Stimulated activated naive CD4-positive, alpha-beta T cell (primary cell): ENCODE measurements at places on chromosomes 16 and 17.

DNA sequence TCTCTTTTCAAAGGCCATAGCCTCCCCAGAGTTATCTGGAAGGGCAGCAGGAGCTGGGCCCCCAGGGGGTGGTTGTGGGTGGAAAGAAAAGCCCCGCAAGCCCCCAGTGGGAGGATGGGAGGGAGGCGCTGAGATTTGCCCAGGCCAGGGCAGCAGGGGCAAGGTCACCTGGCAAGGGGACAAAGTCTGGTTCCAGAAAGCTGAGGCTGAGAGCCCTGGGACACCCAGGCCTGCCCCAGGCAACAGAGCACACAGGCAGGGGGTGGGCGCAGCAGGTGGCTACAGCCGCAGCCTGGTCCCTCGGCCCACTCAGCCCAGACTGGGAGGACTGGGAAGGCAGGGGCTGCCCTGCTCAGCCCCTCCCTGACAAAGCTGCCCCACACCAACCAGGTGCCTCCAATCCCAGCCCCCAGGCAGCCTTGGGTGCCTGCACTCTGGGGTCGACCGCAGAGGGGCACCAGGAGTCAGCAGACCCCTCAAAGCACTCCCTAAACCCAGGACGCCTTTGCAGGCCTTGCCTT lies 23.7 kb upstream of the GSG1L start:
- DNase-seq = no peak

DNA sequence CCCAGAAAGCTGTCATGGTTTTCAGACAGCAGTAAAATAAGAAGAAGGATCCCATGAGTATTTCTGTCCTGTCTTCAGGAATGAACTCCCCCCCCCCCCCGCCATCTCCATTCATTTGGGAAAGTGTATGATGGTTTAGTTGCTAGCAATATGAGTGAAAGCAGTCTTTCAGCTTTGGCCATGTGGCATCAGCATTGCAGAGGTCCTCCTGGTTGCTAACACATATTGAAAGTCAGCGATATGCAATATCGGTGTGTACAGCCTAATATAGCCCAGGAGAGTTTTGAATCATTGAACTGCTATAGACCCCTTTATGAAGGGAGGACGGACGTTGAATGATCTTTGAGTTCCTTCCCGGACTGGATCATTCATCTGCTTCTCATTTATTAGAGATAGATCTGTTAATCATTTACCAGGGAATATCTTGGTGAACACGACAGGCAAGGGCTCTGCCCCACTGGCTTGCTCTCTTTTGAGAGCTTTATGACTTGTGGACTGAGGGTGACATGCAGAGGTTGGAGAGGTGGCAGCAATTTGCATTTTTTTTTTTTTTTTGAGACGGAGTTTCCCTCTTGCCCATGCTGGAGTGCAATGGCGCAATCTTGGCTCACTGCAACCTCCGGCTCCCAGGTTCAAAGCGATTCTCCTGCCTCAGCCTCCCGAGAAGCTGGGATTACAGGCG lies 25.2 kb downstream of the DEF8 start:
- DNase-seq = no peak

DNA sequence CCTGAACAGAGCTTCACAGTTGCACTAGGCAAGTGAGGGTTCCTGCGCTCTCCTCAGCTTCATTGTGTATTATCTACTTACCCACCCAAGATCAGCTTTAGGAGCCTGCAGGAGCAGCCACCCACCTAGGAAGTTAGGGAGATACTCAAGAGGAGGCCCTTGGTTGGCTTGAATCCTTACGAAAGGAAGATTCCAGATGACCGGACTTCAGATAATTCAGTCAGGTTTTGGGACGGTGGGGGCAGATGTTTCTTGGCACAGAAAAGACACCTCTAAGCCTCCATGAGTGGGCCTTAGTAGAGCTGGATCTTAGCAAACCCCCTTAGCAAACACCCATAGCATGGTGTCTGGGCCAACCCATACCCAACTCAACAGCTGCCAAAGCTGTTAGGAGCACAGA lies 2.4 kb upstream of the CBFB start:
- DNase-seq = no peak

GRCh38 chr16:14344292-14344691 lies 273.2 kb downstream of the MRTFB start:
- DNase-seq = no peak

DNA sequence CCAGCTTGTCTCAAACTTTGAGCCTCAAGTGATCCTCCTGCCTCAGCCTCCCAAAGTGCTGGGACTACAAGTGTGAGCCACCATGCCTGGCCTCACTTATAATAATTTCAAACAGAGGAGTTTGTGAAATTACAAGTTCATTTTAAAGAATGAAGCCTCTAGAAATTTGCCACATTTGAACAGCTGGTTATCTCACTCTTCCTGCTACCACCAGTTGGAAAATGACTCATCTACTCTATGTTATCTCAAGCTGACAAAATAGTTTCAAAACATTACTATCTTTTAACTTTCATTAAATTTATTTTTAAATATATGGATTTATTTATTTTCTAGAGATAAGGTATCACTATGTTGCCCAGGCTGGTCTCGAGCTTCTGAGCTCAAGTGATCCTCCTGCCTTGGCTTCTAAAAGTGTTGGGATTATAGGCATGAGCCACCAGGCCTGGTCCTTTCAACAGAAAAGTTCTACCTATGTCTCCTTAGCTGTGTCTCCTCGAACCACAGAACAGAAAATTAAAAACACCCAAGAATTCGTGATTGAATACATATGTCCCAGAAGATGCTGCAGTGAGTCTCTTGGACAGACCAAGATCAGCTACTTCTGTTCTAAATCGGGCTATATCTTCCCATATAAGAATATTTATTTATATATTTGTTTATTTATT lies 47.6 kb downstream of the MYH13 start:
- DNase-seq = no peak

DNA sequence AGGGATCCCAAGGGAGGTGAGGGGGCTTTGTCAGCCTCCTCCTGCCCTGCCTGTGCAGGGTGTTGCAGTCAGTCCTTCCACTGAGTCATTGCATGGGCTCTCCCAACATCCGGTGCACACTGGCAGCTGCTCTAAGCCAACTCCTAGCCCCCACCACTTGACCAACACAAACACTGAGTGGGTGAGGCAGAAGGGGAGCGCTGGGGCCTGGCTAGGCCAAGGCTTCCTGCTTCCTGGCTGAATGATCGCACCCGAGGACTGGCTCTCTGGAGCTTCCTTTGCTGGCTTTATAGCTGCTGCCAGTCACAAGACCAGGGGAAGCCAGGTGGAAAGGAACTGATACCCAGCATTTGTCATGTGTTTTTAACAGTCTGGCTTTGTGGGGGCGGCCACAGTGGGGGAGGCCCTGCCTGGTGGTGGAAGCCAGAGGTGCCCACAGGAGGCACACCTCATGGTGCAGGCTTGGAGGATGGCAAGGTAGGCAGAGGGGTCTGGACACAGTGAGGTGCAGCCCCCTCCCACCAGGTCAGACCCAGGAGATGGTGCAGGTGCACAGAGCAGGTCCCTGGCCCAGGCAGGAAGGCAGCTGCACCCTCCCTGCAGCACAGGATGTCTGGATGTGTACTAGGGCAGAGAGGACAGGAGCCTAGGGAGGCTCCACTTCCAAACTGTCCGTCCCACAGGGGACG lies 6.8 kb downstream of the MPG start:
- DNase-seq = peak; percentile 9

DNA sequence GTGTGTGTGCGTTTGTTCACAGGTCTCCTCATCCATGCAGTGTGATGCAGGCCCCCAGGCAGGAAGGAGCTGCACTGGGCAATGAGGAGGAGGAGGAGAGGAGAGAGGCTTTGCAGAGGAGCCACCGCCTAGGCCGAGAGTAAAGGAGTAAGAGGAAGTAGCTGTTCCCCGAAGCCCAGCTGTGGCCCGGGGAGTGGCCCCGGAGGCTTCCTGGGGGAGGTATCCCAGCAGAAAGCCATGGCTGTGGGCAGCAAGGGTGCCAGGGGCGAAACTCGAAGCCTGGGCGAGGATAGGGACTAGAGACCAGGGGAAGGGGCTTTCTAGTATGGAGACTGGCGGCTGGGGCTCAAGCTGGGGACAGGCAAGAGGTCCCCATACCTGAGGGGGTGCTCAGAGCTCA lies 12.2 kb downstream of the C16orf95 start:
- DNase-seq = no peak
